AG08395 (cell line): ENCODE measurements at places on chromosomes 11 and 22.

DNA sequence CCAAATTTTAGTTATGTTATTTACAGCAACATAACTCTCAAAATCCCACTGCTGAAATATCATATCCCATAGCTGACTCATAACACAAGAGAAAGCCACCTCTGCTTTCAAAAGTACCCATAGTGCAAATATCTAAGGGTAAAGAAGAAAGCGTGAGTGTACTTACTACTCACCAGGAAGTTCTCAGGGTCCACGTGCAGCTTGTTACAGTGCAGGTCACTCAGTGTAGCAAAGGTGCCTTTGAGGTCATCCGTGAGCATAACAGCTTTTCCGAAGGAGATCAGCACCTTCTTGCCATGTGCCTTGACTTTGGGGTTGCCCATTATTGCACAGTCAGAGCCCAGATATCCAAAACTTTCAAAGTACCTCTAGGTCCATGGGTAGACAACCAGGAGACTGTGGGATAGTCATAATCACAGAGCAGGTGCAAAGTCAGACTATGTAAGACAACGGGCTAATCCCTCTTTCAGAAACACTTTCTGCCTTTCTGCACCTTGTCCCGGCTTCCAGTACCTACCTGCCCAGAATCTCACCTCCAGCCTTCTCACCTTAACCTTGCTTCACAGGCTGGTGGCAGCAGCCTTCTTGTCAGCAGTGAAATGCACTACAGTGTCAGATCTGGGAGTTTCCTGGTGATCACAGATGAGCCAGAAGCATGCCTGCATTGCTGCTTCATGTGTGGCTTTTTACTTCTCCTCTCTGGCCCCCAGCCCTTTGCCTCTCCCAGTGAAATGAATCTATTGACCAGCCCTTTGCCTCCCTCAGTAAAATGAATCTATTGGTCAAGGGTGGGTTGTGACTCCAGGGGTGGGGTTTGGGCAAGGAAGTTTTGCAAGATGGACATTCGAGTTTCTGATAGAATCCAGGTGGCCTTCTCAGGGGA is 6.5 kb downstream of the HBG1 start:
- no peak for DNase-seq

GRCh38 chr22:34099278-34099677 is 179.0 kb upstream of the LARGE1 start:
- no peak for DNase-seq

- DNase-seq: no peak
Observed at GRCh38 chr11:93663021-93663420, 1.5 kb downstream of the CEP295 start.

GRCh38 chr11:118620529-118621070 is 13.2 kb downstream of the PHLDB1 start:
- DNase-seq: no peak

GRCh38 chr11:67120881-67121710 is 2.0 kb downstream of the KDM2A start:
- no peak for DNase-seq

DNA sequence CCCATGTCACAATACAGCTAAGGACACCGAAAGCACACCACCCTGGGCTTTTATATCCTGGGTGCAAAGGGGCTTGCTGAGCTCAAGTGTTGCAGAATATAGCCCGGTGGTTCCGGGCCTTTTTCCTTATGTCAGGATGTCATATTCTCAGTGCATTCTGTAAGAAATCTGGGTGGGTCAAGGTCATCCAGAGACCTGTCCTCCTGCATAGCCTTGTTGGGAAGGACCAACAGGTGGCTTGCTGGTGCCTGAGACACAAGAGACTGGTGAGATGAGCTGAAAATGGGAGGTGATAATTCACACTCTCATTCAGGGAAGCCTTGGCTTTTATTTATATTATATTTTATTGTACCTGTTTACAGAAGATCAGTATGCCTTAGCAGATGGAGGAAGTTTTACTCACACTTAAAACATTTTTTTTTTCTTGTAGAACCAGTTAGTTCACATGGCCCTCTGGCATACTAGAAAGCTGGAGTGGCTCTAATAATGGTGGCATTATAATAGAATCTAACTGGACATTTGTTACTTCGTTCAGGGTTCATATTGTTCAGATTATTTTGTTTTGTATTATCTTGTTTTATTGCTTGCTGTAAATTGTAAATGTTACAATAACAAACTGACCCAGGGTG is 14.6 kb upstream of the TMEM123 start:
- no peak for DNase-seq

DNA sequence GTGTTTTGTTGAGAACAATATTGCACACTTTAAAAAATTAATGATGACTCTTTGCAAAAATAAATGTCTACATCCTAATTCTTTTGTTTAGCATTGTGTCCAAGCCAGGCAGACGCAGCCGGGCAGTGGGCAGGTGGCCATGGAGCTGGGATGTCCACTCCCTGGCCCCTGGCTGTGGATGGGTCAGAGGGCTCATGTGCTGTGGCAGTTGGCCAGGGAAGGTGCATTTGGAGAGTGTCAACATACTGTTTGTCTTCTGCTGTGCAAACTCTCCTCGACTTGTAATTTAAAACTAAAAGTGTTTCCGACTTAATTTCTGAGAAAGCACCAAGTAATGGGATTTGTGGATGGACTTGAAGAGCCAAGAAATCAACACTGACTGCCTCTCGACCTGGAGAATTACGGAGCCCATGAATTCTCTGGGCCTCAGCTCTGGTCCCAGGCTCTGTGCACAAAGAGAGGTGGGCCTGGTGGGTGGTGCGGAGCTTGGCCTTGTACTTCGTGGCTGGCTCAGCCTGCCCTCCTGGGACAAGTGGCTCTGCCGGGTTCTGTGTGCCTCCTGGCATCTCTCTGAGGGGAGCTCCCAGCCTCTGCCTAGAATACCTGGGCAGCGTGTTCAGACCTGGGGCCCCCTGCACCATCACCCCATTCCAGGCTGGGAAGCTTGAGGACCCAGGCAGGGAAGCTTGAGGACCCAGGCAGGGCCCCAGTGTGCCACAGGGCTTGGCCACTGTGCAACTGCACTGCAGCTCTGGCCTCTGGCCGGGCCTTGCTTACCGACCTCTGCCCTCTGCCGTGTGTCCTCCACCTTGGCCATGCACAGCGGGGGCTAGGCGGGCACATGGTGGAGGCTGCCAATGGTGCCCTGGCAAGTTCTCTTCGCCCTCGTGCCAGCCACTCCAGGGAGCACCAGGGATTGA is 46.4 kb downstream of the RTN4R start:
- DNase-seq: no peak

GRCh38 chr11:27058456-27058855 is 17.8 kb downstream of the BBOX1 start:
- DNase-seq: peak; percentile 31

- no peak for DNase-seq
Observed at GRCh38 chr11:107970049-107970448, 38.6 kb upstream of the CUL5 start.

DNA sequence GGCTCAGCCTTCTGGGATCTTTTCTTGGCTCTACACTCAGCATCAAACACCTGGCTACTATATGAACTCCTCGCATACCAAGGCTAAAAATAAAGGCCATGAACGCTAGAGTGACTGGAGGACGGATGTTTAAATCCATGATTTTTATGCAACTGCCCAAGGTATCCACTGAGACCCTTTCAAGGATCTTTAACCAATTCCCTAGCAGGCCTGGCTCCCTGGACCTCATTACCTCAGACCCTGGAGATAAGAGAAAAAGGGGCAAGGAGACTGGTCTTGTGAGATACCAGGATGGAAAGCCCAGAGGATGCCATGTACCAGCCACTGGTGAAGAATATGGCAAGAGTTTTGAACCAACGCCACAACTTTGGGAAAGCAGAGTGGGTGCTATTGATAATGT is at the start of gene OR51G2:
OR51G2 (minus strand) TSS at position 101 of the 400 bp plus-strand sequence. CDS start 3,687 bp downstream, outside the sequence.
- DNase-seq: no peak

- no peak for DNase-seq
Observed at GRCh38 chr22:39908136-39908535, 7.3 kb downstream of the GRAP2 start.

DNA sequence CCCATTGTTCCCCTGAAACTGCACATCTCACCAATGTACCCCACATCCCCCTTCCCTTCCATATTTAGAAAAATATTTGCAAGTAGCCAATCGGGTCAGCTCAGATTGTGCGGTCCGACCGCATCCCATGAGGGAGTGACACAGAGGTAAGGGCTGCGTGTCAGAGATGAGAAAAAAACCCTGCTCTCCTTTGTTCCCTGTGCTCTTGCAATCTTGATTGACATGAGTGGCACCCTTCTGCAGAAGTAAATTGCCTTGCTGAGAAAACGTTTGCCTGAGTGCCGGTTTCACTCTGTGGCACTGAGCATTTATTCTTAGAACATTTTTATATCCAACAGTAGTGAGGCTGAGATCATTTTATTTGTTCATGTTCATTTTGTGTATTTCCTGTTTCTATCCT is 81.6 kb upstream of the CCDC90B start:
- no peak for DNase-seq

DNA sequence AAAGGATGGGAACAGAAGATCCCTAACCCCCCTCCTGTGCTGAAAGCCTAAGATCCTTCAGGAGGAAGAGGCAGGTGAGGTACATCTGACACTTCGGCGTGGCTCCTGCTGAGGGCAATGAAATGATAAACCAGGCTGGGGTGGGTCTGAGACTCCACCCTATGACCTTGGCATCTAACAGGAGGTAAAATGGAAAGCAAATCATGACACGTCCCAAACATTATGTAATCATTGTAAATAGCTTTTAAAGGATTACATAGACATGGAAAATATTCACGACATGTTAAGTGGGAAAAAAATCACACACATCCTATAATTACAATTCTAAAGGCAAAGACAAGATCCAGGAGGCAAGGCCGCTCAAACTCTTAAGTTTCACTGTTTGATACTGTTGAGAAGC is 70.5 kb downstream of the LINC01488 start:
- no peak for DNase-seq

- DNase-seq: no peak
Observed at GRCh38 chr22:50323900-50324299, 2.9 kb downstream of the DENND6B start.

DNA sequence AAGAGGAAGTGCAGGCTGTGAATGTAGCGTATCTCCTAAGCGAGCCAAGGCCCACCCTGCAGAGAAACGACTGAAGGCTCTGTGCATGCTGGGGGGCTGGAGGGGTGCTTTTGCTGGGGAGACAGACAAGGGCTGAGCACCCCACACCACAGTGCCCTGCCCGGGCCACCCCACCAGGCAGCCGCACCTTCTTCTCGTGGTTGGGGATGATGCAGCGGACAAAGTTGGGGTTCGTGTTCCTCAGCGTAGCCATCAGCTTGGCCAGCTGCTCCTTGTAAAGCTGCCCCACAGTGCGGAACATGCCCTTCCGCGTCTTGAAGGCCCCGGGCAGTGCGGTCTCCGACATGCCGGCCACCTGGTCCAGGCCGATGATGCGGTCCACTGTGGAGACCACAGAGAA is 53.3 kb downstream of the APOL1 start:
- no peak for DNase-seq

- no peak for DNase-seq
Observed at GRCh38 chr11:31499576-31500178, 9.7 kb downstream of the IMMP1L start.

DNA sequence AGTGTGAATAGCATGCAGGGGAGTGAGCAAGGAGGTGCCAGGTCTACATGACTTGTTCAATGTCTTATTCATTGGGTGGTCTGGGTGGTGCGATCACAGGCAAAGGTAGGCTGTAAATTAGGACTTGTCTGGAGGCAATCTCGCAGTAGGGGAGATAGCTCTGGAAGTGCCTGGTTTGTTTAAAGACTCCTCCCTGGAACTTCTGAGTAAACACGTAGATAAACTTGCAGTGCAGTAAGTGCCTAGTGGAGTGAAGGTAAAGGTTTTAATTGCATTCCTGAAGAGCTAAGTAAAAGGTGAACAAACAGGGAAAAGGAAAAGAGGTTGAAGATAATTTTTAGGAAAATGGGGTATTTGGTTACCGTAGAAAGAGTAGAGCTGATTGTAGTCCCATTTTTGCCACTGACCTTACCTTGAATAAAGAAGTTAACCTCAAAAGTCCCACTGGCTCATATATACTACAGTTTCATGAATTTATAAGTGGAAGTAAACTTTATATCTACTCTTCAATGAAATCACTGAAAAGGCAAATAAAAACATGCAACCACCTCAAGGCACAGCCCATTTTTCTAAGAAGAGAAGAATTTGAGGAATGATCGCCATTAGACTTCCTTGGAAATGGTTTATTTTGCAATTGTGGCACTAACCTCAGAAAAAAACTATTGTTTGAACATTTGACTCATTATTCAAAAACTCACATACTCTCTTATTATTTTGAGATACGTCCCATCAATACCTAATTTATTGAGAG is 44.3 kb downstream of the AASDHPPT start:
- no peak for DNase-seq

DNA sequence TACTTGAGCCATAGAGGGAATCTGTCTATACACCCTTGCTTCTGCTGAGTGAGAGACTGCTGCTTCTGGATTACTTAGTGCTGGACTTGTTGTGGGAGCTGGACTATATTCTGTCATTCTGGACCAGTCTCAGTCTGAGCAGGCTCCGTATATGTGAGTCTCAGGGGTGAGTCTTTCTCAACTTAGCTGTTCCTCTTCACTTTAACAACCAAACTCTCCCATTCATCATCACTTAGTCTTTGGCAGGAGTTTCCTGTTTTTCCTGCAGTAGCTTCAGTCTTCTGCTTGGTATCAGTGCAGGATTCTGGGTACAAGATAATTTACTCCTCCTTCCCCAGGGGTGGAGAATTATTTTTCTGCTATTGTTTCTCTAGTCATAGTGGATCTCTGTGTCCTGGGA is 779.5 kb downstream of the METTL15 start:
- DNase-seq: no peak

- DNase-seq: no peak
Observed at GRCh38 chr11:65292890-65293289, 21.8 kb upstream of the CDC42EP2 start.

DNA sequence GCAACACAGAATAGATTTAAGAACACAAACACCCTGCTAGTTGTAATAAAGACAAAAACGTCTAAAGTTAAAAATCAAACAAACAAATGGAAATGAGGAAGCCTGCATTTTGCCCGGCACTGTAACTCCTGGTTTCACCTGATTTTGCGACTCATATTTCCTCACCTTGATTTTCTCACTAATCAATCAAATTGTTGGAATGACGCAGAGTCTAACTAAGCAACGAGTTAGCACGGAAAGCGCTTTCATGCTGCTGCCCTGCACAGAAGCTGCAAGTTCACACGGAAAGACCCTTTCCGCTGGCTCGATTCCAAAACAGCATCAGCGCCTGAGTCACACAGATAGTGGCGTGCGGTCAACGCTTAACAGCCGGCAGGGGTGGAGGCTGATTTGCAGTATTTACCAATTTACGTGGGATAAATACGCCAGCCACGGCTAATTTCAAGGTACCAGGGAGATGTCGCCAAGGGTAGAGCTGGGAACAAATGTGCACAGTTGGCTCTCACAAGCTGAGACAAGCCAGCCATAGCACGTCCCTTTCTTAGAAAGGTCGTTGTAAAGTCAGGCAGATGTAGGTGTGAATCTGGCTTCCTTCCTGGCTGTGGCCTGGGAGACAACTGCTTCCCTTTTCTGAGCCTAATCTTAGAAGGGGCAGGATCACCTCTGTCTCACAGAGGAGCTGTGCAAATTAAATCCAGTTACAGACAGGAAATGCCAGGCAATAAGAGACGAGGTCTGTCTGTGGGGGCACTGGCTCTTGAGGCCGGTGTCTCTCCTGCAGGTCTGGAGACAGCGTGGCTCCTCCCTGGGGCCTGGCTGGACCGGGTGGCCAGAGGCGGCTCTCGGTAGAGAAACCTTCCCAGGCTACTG is 76.9 kb upstream of the TTLL12 start:
- peak; percentile 63 for DNase-seq
